ENCODE measurements at places on chromosomes 16 and 17. TPM values are rescaled to one million over a fixed set of nuclear protein-coding genes. Genes with fewer than 3 reads are reported as not detected.

SARM1 gene
- total RNA-seq: 19.9 TPM

WNT9B gene
- 0.23 TPM for total RNA-seq

SCNN1G gene
- 7.8 TPM for total RNA-seq

VAT1L gene
- 0.26 TPM for total RNA-seq

GRB7 gene
- 12.4 TPM for total RNA-seq

OR2C1 gene
- total RNA-seq: not detected

PLSCR3 gene
- 42.7 TPM for total RNA-seq

NTN1 gene
- total RNA-seq: 2.0 TPM

ARL17A gene
- 27.7 TPM for total RNA-seq

MOSMO gene
- total RNA-seq: 12.7 TPM

HCRT gene
- not detected for total RNA-seq
